Suppressor macrophage treated with lipopolysaccharide for 1 hour (primary cell): ENCODE measurements at places on chromosomes 4 and X.

GRCh38 chr4:99362768-99363167 lies 10.2 kb upstream of the ADH1C start:
- no peak for DNase-seq

- no peak for DNase-seq
These were observed 150.2 kb upstream of the MAMLD1 start for GRCh38 chrX:150212672-150213480.

DNA sequence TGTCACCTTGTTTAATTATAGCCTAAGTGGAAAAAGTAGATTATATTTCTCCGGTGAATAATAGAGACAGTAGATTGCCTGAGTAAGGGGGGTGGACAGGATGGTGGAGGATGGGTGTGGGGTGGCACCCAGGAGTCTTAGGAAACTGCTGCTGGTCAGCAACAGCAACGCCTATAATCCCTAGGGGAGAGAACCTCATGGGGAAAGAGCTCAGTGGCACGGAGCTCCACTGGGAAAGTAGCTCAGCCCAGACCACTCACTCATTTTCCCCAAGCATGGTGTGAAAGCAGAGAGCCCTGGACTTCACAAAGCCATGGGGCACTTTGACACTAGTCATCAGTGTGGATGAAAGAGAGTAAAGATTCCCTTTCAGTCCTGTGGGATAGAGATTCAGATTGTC lies 31.1 kb downstream of the METTL14 start:
- DNase-seq = no peak

DNA sequence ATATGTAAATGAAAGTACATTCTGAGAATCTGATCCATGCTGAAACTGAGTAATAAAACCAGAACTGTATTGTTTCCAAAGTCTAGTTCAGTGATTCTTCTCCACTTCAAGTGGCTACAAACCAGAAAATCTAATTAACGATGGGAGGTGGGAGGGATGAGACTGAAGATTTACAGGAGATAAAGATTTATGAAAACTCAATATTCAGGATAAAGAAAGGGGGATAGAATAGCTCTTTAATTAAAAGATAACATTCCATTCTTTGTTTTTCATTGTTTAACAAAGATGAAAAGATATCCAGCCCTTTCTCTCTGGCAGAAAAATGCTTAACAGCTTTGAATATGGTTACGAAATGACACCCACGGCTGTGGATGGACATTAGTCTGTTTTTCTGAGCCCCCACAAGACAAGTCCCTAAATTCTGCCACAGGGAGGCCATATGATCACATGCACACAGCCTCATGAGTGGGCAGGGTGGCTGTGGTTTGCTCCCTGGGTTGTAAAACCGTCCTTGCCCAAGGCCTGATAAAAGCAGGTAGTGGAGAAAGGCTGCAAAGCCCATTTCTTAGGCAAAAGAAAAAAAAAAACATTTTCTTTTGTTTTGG lies 36.4 kb downstream of the TMEM150C start:
- DNase-seq = peak; percentile 34

DNA sequence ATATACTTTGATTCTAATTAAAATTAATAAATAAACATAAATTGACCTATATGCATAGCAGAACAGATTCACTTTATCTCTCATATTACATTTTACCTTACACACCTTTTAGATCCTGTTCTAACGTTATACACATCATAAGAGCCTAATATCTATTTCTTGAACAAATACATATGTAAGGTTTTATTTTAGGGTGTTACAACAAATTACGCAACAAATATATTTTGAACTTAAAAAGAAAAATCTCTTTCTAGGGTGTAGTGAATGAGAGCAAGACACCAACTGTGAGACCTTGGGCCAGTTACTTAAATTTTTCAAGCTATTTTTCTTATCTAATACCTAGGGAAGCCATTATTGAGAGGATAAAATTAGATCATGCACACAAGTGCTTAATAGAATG lies 191.2 kb downstream of the CFAP299 start:
- DNase-seq = no peak

DNA sequence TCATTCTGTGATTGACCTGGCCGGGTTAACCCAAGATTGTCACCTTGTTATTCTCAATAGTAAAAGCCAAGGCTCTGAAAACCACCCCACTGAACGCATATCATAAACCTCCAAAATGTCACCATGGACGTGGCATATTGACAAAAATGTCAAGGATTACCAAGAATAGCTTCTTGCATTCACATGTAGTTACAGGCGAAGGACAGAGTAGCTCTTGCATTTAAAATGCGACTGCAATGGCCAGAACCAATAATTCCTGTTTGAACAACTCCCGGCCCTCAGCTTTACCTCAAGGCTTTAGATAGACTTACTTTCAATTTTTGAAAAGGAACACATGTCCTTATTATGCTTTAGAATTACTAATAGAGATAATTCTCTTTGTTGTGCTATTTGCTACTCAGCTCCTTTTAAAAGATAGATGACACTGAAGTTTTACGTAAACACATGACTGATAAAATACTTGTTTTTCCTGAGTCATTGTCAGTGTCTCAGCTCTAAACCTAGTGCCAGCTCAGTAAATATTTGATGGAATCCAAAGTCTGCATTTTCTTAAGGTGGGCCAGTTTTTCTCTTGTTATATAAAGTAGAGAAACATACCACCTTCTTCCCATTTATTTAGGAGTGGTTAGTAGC lies 66.3 kb downstream of the CLDN34 start:
- DNase-seq = no peak

- DNase-seq = no peak
These were observed 31.7 kb upstream of the CRMP1 start for GRCh38 chr4:5924461-5925125.

GRCh38 chr4:80409809-80410208 lies 74.3 kb downstream of the CFAP299 start:
- DNase-seq = no peak

GRCh38 chr4:137762591-137762990 lies 230.3 kb upstream of the PCDH18 start:
- DNase-seq = no peak

- no peak for DNase-seq
These were observed 12.4 kb downstream of the TNIP2 start for GRCh38 chr4:2743518-2744445.

DNA sequence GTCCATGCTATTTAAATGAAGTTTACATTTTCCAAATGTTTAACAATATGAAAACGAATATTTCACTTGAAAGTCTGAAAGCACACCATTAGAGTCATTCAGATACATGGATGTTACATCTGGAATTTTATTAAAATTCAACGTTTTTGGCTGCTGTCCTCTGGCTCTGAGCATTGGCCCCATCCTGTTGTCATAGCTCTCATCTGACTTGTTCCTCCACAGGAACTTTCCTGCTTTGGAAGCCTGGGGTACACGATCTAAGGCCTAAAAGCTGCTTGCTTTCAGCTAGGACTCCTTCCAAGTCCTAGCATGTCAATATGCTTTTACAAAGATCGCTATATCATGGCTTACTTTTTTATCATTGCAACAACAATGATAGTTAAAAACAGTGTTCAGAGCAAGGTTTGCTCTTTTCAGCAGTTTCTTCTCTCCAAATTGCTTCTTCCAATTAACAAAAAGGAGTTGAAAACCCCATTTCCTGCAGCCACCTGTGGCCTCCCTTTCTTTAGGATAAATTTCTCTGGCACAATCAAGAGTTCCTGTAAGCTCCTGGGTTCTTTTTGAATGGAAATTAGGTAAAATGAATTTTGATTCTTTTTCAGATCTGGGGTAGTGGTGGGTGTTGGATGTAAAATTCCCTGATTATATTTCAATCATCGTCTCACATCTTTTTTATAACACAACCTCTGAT lies 413.4 kb upstream of the AGA start:
- DNase-seq = no peak

- DNase-seq = no peak
These were observed 1317.4 kb upstream of the TENM3 start for GRCh38 chr4:180925805-180926204.

DNA sequence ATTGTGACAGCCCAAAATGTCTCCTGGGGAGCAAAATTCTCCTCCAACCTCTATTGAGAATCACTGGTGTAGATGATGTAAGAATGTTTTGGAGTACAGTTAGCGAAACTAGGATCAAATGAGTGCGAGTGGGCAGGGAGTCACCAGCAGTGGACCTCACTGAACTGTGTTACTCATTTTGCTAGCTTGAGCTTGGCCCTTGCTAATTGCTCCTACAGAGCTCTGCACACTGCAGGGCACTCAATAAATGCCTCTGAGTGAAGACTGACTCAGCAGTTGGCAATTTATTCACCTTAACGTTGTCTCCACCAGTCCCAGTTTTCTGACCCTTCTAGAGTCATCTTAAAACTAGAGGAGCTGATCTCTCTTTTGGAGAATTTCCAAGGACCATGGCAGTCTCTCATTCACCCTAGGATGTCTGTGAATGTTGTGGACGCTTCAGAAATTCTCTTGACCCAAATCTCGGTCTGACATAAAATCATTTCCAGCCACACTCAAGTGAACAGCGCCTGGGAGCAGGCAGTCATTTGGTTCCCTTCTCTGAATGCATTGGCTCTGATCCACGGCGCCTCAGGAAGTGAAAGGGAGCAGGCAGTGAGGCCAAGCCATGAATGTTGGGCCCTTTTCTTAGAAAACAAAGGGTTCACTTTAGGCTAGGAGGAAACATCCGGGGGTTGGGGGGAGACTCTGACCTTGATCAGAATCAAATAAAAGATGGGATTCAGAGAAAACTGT lies 148.1 kb downstream of the NWD2 start:
- DNase-seq = peak; percentile 68

DNA sequence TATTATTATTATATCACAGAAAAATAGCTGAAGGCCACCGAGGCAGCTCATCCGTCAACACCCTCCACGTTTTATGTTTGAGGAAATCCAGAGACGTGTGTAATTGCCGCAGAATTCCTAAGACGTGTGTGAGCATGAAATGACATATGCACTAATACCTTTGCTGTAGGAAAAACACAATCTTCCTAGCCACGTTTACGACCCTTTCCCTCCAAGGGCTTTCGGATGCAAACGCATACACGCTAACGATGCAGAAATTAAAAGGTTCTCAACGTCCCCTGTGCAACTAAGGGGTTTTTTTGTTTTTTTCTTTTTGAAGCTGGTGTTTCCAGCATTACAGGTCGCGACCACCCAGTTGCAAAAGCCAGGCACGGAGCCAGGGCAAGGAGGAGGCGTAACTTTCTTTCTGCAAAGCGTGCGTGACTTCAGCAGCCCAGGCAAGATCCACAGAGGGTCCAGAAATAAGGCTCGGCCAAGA lies 33.8 kb downstream of the CRLF2 start:
- DNase-seq = no peak

DNA sequence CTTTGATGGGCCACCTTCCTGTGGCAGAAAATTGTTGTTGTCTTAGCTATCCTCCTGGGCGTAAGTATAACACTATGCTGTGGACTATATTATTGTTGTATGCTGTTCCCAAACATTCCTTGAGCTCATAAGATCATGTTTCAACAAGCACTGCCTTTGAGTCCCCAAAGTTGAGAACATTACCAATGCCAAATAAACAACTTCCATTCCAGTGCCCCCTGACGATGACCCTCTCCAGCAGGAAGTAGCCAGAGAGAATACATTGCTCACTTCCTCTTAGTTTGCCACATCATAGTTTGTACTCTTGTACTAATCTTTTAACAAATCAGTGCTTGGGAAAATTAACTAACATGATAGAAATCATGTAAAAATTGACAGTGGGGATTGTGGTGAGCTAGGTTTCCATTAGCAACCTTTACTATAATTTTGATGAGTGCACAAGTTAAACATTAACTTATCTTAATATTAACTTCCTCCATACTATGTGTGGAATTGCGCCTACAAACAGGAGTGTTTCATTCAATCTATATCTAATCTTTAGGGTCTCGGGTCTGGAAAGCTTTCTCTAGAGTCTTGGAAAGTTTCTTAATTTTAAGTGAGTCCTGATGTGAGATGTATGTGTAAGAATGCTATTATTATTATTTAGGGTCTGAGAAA lies 20.3 kb upstream of the DHX15 start:
- DNase-seq = peak; percentile 43

DNA sequence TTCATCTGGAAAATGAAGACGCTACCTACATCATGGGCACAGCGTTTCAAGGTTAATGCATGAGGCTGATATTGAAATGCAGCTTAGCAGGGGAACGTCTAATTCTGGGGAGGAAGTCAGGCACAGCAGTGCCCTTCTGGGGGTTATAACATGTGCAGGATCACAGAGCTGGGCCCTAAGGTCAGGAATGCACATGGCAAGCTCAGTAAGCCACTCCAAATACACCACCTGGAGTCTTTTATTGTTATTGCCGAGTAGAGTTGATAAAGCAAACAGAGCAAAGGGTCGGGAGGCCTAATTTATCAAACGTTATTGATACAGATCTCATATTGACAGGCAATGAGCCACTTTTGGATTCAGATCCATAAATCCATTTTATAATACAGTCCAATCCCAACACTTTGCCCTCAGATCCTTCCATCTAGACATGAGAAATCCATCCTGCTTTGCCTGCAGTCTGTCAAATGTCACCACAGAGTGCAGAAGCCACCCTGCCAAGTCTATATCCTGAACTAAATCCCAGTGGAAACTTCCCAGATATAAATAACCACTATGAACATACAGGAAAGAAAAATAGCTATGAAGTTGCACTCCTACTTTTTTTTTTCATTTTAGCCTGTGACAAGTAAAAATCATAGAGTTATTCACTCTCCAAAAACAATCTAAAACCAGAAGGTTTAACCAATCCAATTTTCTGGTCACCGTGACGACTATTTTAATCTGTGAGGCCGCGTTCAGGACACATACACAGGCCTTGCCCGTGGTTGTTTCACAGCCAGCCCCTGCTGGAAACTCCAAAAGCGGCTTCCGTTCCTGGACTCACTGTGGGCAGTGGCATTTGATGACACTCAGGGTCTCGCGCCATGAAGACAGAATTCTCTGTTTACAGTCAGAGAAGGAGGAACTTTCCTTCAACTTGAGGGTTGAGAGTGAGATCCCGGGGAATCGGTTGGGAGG lies 335.4 kb downstream of the DHX15 start:
- DNase-seq = no peak

DNA sequence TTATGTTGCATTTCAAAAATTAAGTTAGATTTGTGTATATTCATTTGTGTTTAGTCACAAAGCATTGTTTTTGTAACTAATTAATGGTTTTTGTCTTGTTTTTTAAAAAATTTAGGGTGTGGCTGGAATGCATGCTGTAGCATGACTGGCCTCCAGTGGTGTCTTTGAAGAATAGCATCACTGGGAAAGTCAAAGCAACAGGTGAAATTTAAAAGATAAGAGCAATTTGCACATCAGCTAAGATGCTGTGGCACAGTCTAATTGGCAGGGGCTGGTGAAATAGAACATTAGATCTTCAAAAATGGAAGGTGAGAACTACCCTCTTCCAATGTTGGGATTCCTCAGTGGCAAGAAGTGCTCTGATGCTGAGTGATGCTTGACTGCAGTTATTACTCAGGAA lies 45.3 kb downstream of the ANK2 start:
- DNase-seq = no peak

GRCh38 chrX:72062916-72063315 lies 68.8 kb downstream of the RTL5 start:
- no peak for DNase-seq

DNA sequence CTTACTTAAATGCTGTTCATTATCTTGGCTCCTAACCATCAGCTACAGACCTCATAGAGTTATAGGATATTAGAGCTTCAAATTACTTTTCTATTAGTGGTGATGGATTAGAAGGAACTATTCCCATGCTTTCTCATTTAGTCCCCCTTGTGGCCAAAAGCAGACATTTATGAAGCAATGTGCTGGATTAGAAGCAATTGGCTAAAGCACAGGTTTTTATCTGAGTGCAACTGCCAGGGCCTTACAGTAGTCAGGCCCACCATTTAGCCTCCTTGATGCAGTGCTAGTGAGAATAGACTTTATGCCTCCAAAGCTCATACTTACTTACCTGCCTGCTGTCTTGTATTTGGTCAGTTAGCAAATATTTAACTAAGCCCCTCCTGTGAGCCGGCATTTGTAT lies 93.0 kb downstream of the TSPAN7 start:
- peak; percentile 46 for DNase-seq
